ENCODE measurements at places on chromosomes 7 and 10.

- no peak for DNase-seq
Measured at GRCh38 chr7:120819861-120820260, 38.1 kb downstream of the TSPAN12 start.

GRCh38 chr7:11817111-11817740 lies 14.8 kb downstream of the THSD7A start:
- no peak for DNase-seq

- DNase-seq = no peak
Measured at GRCh38 chr7:127404286-127405072, 12.0 kb upstream of the ZNF800 start.

- DNase-seq = no peak
Measured at GRCh38 chr10:36679554-36679953, 445.8 kb upstream of the ANKRD30A start.

- DNase-seq = no peak
Measured at GRCh38 chr10:29130190-29130673, 158.6 kb upstream of the LYZL1 start.

GRCh38 chr10:28281726-28282315 lies 21.0 kb downstream of the MPP7 start:
- no peak for DNase-seq

DNA sequence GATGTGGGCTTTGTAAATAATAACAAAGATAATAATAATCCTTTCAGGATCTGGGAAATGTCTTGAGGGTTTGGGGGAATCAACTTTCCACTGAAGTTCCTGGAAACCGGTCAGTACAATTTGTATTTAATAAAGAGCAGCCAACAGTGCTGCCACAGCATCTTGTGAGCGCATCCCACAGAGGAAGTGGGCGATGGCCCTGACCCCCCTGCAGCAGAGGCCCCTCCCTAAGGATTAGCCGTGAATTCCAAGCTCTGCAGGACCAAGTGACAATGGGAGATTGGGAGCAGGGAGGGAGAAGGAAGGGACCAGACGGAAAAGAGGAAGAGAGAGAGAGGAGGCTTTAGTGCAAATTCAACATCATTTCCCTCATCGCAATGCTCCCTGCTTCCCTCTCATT lies 349.2 kb downstream of the RNLS start:
- no peak for DNase-seq

DNA sequence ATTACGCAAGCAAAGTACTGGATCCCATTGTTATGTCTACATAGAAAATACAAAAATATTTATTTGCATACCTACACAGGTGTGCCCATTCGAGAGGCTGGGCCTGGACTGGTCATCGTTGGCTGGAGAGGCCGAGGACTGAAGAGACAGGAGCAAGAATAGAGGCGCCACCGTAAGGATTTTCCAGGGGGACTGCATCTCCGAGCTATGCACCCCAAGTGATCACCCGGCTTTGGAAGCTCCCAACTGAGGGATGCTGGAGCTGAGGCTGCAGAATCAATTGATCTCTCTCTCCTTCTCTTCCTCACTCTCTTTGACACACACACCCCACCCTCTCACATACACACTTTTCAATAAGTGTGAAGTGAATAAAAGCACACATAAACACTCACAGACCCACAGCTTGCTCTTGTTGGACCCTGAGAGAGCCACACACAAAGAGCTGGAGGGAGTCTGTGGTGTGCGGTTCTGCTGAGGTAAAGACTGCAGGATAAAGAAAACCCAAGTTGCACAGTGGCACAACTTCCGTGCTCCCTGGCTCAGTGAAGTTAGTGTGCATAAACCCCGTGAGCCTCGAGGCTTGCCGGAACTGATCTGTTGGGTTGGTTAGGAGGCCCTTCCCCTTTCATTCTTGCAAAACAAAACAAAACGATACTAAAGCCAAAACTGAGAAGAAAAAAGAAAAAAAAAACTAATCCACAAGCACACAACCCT lies at the start of gene AOAH:
AOAH (minus strand) TSS at position 544 of the 714 bp plus-strand sequence; CDS start at position 198, 346 bp downstream.
- peak; percentile 37 for DNase-seq

All from activated T-helper 1 cell treated with anti-CD3 and anti-CD28 coated beads, Interleukin-2, amount 50 U/mL, for 16 hours (primary cell).